GM10248 (cell line): ENCODE measurements at places on chromosomes 4 and X.

DNA sequence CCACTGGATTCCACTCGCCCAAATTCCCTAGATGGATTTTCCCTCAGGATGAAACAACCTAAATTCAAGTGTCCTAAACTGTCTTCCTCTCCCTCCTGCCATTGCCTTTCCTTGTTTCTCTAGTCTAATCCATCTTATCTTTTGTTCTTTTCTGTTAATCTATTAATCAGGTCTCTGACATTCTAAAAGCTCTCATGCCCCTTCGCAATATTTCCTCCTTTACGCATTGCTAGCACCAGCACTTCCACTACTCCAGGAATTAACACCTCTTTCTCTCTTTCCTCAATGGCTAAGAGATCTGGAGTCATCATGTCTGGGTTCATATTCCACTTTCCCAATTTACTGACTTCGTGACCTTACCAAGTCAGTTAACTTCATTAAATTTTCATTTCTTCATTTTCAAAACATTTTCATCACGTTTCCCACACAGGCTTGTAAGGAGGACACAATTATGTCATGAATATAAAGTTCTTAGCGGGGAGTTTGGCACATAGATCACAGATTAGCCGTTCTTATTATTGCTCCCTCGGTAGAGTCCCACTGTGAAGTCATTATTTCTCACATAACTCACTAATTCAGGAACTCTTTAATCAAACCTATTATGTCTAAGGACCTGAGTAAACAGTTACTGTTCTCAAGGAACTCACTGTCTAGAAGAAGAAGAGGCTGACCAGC, 45.3 kb downstream of the FAT4 start:
- no peak for DNase-seq

DNA sequence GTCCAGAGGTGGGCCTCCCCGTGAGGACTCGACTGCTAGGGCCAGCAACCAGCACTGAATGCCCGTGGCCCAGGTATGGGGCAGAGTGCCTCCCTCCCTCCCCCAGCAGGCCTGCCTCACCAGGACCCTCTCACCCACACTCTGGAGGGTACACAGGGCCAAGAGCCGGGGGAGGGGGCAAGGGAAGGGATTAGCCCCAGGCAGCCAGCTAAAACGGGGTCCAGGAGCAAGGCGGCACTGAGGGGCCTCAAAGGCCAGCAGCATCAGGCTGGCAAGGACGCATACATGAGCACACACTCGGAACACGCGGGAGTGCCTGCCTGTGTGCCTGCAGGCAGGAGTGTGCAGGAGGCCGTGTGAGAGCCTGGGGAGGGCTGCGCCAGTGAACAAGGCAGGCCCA, 18.3 kb upstream of the DUSP9 start:
- no peak for DNase-seq

- DNase-seq = no peak
Measured at GRCh38 chrX:42732506-42732905, 45.5 kb downstream of the PPP1R2C start.

DNA sequence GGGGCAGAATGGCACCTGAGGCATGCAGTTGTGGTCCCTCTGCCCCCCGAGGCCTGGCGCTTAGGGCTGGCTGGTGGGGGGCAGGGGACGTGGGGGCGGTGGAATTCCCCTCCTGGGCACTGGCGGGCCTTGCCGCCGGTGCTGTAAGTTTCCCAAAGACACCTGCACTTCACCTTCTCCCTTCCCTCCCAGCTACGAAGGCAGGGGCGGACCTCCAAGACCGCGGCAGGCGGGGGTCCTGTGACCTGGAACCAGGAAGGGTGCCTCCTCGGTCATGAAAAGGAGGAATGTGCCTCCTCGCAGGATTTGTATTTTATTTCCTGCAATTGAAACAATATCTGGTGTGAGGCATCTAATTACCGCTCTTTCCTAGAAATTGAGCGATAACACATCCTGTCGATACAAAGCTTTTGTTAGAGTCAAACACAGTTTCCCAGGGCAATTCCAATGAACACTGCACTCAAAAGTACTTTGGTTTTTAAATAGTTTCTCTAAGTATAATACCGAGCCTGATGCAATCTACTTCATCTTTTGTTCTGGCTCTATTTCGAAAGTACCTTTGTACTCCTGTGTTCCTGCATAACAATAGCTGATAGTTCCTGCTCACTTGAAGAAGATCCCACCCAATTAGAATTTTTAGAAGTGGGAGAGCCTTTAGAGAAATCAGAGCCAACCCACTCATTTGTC, 12.3 kb upstream of the ADRA2C start:
- DNase-seq = no peak

DNA sequence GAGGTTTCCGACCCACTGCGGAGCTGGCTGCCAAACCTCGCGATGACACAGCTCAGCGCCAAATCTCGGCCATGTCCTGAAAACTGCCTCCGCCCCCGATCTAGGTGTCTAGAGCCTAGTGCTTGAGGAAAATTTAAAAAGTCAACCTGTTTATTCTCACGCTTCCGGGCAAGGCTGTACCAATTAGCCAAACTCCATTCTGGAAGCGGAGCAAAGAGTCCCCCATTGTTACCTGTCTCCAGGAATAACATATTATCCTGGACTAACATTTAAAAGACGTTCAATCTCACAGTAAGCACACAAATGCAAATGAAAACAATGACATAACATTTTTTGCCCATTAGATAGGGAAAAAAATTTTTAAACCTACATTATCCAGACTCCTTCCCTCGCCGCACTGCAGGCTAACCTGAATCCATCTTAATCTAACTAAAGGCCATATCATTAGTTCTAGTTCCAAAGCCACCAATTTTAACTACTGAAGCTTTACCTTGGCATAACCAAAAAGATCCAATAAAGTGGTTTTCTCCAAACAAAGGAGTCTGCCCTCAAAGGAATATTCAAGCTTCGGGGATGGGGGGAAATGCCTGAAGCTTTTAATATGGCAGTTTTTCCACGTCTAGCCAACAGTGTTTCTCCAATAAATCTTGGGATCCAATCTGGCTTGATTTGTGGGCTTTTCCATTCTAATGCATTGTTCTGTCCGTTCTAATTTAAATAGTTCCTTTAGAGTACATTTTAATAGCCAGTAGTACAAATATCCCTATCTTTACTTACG, 1.9 kb downstream of the HUWE1 start:
- DNase-seq = no peak

- no peak for DNase-seq
Measured at GRCh38 chr4:73675623-73676022, 55.4 kb upstream of the RASSF6 start.

DNA sequence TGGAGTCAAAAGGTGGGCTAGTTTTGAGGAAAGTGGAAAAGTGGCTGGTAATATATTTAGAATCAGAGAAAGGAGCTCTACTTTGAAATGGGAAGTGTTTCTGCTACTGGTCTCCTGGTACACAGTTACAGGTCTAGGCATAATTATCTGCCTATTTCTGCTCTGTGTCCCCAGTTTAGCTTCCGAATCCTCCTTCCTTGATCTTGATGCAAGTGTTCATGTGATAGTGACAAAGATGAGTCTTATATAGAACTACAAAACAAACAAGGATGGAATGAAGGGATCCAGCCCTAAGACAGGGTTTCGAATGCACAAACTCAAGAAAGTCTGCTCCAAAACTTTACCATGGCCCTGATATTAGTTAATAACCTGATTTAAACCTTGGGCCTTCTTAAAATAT, 580.2 kb downstream of the INPP4B start:
- DNase-seq = no peak

GRCh38 chr4:70640192-70640591, 11.6 kb downstream of the ENAM start:
- DNase-seq = no peak

DNA sequence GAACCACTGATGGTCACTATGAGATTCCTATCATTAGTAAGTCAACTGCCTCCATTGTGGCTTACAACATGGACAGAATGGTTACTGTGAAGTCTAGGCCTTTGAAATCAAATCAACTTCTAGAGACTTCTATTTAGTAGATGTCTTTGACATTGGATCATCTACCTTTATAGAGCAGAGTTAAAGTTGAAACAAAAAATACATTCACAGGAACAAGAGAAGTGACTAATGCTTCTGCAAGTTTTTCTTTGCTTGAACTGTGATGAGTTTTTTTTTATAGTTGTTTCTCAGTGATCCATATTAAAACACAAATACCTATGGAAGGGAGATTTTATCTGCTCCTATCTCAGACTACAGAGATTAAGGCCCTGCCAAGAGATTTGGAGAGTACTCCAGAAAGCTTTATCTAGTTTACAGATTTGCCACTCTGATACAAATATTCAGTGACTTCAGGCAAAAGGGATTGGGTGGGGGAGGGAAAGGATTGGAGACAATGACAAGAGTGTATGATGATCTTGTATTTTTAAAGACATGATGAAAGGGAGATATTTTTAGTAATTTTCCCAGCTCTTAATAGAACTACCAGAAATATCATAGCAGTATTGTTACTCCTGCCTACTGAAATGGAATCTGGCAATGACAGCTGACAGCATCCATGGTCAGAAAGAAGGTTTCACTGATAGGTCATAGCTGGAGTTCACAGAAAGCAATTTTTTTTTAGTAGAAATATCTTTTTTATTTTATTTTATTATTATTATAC, 16.0 kb upstream of the EPGN start:
- DNase-seq = no peak

DNA sequence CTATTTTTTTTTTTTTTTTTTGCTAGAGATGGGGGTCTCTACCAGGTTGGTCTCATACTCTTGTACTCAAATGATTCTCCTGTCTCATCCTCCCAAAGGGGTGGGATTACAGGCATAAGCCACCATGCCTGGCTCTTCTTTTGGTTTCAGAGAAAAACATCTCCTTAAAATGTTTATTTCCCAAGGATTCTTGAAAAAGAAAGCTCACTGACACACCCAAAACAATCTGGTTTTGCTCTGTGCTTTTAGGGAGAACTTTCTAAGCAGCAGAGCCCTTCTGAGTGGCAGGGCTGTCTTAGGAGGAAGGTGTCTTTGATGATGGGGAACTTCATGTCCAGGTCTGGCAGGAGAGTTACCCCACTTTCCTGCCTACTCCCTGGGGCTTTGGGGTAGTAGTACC, 1.2 kb downstream of the SOD3 start:
- DNase-seq = no peak

- DNase-seq = no peak
Measured at GRCh38 chrX:149511081-149511480, 6.0 kb upstream of the IDS start.

DNA sequence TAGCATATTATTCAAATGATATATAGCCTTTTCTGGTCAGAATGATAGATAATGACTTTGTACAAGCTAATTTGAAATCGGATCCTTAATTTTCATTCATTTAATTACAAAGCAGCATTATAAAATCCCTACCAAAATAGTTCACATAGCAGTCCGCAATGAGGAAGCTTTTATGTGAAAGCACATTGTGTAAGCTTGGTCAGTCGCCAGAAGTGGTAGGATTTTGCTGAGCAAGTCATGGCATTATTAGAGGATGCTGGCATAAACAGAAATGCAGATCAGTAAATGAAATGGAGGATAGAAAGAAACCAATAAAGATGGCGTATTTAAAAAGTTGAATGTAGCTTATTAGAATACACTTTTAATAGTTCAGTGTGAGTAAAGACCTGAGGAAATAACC, 93.2 kb upstream of the DIAPH2 start:
- DNase-seq = no peak

- DNase-seq = no peak
Measured at GRCh38 chr4:124806403-124806802, 93.9 kb upstream of the ANKRD50 start.

DNA sequence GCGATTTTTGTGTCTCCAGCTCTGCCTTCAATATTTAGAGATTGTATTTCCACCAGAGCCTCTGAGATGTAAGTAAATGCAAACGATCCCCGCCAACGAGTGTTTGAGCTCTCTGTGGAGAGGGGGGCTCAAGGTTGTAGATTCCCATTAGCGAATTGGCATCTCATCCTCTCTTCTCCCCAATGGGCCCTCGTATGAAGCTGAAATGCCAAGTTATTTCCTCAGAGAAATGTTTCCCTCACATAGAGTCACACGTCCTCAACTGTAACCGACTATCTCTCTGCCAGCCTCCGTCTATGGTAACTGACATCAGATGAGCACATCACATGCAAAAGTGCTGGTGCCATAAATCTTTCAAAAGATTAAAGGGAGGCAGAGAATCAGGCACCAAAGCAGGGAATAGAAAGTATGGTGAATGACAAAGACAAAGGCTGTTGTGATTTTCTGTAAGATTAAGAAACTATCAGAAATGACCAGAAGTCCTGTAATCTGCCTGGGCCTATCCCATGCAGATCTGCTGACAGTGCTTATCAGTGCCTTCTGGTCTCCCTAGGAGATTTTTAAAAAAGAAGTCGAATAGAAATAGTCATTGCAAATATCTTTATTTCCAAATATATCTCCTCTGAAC, 157.1 kb downstream of the PDGFRA start:
- no peak for DNase-seq

- no peak for DNase-seq
Measured at GRCh38 chr4:1096841-1097240, 16.5 kb downstream of the RNF212 start.

GRCh38 chr4:20839957-20840356, 139.7 kb downstream of the PACRGL start:
- no peak for DNase-seq

DNA sequence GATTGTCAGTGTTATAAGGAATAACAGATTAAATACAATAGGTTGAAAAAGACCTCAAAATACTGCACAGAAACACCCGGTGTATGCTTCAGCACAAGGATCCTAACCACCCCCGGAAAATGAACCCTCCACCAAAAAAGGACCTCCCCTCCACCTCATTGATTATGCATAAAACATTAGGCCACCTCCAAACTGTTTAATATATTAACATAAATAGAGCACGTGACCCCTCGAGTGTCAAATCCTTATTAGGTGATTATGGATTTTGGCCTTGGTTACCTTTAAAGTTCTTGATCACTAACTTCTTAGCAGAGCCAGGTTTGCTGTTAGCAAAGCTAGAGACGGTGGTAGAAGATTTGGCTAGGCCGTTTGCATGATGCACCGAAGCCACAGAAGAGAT, 958 bp downstream of the CUL4B start:
- DNase-seq = no peak

GRCh38 chrX:151722241-151722846, 6.5 kb downstream of the FATE1 start:
- peak; percentile 30 for DNase-seq

GRCh38 chr4:95898226-95898625, 58.3 kb downstream of the PDHA2 start:
- DNase-seq = no peak

- DNase-seq = no peak
Measured at GRCh38 chrX:47239199-47239598, 6.4 kb downstream of the USP11 start.

- no peak for DNase-seq
Measured at GRCh38 chr4:154714339-154715040, 29.3 kb upstream of the LRAT start.

DNA sequence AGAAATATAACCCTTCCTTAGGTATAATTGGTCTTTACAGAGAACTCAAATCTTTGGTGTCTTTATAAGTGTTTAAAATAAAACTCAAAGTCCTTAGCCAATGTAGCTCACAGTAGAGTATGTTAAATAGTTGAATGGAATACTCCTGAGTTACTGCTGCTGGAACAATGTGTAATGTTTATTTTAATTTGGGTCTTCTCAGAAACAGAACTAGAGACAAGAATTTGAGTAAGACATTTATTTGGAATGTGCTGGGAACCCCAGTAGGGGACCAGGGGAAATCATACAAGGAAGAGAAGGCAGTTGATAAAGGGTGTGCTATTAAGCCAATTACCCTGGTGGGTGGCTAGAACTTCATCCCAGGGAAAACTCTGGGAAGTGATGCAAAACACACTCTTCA, 240.4 kb upstream of the LDB2 start:
- DNase-seq = no peak

GRCh38 chrX:135315864-135316263, 6.6 kb downstream of the ETDC start:
- no peak for DNase-seq

- DNase-seq = no peak
Measured at GRCh38 chrX:98432413-98432812, 1548.7 kb downstream of the RPA4 start.
